ENCODE measurements at places on chromosomes 3 and 15. TPM values are rescaled to one million over a fixed set of nuclear protein-coding genes. Genes with fewer than 3 reads are reported as not detected.

DNA sequence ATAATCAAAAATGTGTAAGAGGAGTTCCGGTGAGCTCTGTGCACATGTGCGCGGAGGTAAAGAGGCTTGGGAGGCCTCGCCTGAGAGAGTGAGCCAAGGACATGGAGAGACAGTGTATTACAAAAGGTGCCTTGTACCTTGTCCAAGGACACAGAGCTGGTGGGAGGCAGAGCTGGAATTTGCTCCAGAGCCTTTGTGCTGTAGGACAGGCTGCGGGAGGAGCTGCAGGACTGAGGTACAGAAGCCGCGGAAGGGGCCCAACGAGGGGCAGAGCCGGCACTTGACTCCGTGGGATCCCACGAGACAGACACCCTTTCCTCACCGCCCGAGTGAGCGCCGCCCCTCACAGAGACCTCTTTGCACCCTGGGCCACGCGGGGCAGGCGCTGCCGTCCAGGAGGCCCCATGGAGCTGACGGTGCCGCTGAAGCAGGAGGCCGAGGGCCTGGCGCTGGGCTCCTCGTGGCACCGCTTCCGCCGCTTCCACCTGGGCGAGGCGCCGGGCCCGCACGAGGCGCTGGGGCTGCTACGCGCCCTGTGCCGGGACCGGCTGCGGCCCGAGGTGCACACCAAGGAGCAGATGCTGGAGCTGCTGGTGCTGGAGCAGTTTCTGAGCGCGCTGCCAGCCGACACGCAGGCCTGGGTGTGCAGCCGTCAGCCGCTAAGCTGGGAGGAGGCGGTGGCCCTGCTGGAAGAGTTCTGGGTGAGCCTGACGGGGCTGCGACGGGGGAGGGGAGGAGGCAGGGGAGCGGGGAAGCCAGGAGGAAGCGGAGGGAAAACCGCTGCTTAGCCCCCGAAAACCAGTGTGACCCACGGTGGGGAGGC is 68.7 kb downstream of the SLTM start:
- H3K27me3 ChIP-seq, result no peaks in the 10 kb centered on the region
- H3K4me1 ChIP-seq, result no peaks in the 10 kb centered on the region
- no peaks in the 10 kb centered on the region for H3K36me3 ChIP-seq
- no peak overlapping the region for H3K27ac ChIP-seq

- H3K27me3 ChIP-seq, result no peaks in the 10 kb centered on the region
- H3K4me1 ChIP-seq, result no peaks in the 10 kb centered on the region
- H3K27ac ChIP-seq, result no peak overlapping the region
- peaks cover 11% of the 10 kb centered on the region for H3K36me3 ChIP-seq
Observed at GRCh38 chr3:191397771-191398170, 63.2 kb upstream of the PYDC2 start.

GRCh38 chr3:56751056-56751707 is 50.6 kb downstream of the ARHGEF3 start:
- H3K27ac ChIP-seq, result no peak overlapping the region
- DNase-seq, result no peak
- H3K4me1 ChIP-seq, result peaks cover 8% of the 10 kb centered on the region
- no peak overlapping the region for H3K4me3 ChIP-seq

COLQ gene
- 1.5 TPM for total RNA-seq

All from osteoblast (primary cell).